ENCODE measurements at places on chromosomes 6 and 20. TPM values are rescaled to one million over a fixed set of nuclear protein-coding genes. Genes with fewer than 3 reads are reported as not detected.

- no peak for DNase-seq
- no peak overlapping the region for H3K27ac ChIP-seq
- H3K36me3 ChIP-seq, result no peaks in the 10 kb centered on the region
- H3K4me3 ChIP-seq, result no peak overlapping the region
- H3K27me3 ChIP-seq, result no peaks in the 10 kb centered on the region
These were observed 211.4 kb upstream of the ZFP64 start for GRCh38 chr20:52402950-52403349.

DNA sequence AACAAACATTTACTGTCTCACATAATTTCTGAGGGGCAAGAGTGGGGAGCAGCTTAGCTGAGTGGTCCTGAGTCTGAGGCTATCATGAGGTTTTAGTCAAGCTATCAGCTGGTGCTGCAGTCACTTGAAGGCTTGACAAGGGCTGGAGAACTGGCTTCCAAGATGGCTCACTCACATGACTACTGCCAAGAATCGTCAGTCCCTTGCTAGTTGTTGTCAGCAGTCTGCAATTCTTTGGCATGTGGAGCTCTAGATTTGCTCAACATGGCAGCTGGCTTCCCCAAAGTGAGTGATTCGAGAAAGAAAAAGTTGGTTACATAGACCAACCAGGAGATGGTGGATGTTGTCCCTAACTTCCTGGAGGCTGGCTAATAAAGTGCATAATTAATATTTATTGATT lies 2.8 kb upstream of the LRRC1 start:
- peaks cover 12% of the 10 kb centered on the region for H3K4me1 ChIP-seq
- H3K27ac ChIP-seq, result no peak overlapping the region
- H3K4me3 ChIP-seq, result peak overlapping the region; percentile 75
- no peaks in the 10 kb centered on the region for H3K36me3 ChIP-seq

GRCh38 chr6:131683479-131683878 lies 17.7 kb downstream of the OR2A4 start:
- no peak overlapping the region for H3K4me3 ChIP-seq
- no peaks in the 10 kb centered on the region for H3K4me1 ChIP-seq
- H3K36me3 ChIP-seq, result no peaks in the 10 kb centered on the region
- H3K27ac ChIP-seq, result no peak overlapping the region

DNA sequence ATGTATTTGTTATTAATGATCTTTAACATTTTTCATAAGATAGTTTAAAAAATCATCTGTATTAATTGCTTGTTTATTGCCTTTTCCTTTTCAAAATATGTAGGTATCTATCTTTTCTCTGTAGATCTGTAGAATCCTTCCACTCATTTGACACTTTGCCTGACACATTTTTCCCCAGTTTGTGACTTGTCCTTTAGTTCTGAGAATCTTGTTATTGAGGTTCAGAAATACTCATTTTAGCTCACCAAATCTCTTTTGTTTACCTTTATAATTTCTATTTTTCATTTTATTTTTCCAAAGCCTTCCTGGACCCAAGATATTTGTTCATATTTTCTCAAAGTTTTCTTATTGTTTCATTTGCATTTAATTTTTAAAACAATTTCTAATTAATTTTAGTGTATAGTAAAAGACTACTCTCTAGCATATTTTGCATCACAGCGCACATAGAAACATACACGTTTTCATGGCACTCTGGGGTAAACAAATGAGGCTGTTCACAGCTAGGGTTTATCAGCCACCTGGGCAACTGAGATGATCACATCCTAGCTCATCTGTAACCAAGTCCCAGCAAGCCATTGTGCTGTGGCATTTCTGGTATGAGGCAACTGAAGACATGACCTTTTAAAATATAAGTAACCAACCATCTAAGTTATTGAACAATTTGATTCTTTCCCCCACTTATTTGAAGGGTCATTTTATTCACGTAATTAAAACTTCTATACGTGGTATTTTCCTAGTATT lies 275.7 kb downstream of the ADGB start:
- DNase-seq, result no peak
- no peak overlapping the region for H3K4me3 ChIP-seq
- H3K4me1 ChIP-seq, result no peaks in the 10 kb centered on the region
- no peak overlapping the region for H3K27ac ChIP-seq

DNA sequence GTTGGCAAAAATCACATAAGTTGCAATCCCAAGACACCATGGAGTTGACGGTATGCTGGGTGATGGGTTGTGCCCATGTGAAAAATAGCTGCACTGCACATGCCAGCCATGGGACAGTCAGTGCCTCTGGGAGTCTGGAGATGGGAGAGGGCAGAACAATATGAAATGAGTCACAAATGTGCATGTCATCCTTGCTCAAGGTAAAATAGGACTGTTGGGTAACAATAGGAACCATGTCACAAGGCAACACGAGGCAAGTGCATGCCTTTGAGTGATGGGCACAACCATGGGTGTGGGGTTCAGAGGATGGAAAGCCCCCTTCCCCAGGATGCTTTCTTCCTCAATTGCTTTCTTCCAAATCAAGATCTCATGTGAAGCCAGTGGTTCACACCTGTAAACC lies 70.5 kb upstream of the PIM1 start:
- no peak overlapping the region for H3K4me3 ChIP-seq
- H3K36me3 ChIP-seq, result no peaks in the 10 kb centered on the region
- H3K27me3 ChIP-seq, result no peaks in the 10 kb centered on the region
- H3K27ac ChIP-seq, result no peak overlapping the region
- DNase-seq, result no peak

DNA sequence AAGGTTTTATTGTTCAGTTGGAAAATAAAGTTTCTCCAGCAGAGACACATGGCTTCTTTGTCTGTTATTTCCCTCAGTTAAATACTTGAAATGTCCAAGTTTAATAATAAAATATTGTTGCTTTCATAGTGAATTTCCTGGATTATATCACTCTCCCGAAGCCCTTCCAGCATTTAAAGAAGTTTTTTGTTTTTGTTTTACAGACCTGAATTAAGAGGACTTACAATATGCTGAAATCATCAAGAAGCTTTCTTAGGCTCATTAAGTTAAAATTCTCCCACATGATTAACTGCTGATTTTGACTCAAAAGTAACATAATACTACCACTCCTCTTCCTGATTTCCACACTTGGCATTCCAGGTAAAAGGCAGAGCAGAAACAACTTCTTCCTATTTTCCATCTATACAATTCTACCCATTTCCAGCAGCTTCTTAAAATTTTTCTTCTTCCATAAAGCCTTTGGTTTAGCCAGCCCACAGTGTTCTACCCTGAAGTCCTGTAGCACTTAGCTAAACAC lies 35.8 kb downstream of the PDSS2 start:
- no peaks in the 10 kb centered on the region for H3K27me3 ChIP-seq
- DNase-seq, result no peak
- no peaks in the 10 kb centered on the region for H3K4me1 ChIP-seq
- H3K36me3 ChIP-seq, result no peaks in the 10 kb centered on the region
- no peak overlapping the region for H3K4me3 ChIP-seq

DNA sequence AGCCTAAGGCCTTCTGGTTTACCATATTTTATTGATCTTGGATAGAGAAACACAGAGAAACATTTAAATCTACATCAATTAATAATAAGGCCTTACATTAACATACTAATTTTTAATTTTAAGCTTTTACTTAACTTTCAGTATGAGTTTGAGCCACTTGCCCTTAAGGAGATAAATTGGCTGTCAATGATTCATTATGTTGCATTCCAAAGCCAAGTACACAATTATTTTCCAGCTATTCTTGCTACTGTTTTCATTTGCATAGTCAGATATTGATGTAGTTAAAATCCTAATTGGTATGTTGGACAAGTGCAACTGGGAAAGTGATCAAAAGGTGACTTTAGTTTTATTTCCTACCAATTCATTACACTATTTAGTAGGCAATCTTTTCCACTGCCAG lies 58.2 kb downstream of the MOCS1 start:
- no peaks in the 10 kb centered on the region for H3K4me1 ChIP-seq
- no peak overlapping the region for H3K4me3 ChIP-seq
- no peak overlapping the region for H3K27ac ChIP-seq
- H3K27me3 ChIP-seq, result peaks cover 32% of the 10 kb centered on the region
- H3K36me3 ChIP-seq, result no peaks in the 10 kb centered on the region

The CD83 gene
- total RNA-seq, result 6.0 TPM

The PPP1R3G gene
- 0.27 TPM for total RNA-seq

The LINC00237 gene
- total RNA-seq, result not detected

The NKX2-2 gene
- not detected for total RNA-seq
